ENCODE measurements at places on chromosomes 6 and 20.

GRCh38 chr6:148973538-148974208 is 226.8 kb downstream of the UST start:
- DNase-seq: no peak

GRCh38 chr6:33925210-33925609 is 121.4 kb upstream of the MLN start:
- DNase-seq: no peak

DNA sequence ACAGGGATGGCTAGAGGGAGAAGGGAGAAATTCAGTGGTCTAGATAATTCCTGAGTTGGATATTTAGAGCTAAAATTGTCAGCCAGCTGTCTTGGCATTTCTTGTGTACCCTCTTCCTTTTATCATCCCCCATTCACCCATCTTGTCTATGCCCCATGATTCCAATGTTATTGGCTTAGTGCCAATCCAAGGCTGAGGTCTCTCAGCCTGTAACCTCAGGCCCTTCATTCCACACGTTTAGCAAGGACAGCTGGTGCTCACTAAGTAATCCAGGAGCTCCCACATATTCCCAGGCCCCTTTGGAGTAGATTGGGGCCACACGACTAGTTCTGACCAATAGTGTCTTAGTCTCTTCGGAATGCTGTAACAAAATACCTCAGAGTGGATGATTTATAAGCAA is 112.4 kb upstream of the ATXN1 start:
- no peak for DNase-seq

DNA sequence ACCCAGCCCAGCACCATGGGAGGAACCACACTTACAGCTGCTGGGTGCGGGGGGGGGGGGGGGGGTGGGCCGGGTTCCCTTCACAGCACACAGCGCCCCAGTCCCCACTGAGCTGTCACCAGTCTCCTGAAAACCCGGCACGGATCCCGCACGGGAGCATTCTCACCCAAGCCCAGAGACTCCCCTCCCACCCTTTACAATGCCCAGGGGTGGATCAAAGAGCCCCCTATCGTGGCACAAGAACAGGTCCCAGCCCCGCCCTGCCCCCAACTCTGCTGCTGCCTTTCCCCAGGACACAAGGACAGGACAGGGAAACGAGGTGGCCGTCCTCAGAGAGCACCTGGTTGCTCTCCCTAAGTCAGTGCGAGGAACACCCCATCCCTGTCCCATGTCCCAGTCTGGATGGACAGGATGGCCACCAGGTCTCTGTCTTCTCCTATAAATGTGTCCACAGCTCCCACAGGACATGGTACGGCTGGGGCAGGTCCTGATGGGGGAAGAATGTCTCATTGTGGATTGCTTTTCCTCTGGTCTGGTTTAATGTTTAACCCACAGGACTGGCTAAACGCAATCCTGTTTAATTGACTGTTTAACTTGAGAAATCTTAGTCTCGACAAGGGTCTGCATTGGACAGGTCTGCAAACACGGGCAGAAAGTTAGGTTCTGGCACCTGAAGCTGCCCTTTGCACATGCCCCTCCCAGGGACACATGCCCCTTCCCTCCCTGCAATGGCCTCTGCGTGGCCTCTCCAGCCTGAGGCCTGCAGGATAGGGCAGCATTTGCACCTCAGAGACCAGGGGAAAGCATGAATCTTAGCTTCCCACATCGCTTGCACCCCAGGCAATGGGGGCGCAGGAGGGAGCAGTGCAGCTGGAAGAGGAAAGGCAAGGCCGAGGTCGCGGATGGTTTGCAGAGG is 45.3 kb downstream of the DACT2 start:
- no peak for DNase-seq

- DNase-seq: no peak
Observed at GRCh38 chr6:121971931-121972335, 427.5 kb upstream of the HSF2 start.

- DNase-seq: no peak
Observed at GRCh38 chr6:90183587-90184333, 112.9 kb downstream of the BACH2 start.

DNA sequence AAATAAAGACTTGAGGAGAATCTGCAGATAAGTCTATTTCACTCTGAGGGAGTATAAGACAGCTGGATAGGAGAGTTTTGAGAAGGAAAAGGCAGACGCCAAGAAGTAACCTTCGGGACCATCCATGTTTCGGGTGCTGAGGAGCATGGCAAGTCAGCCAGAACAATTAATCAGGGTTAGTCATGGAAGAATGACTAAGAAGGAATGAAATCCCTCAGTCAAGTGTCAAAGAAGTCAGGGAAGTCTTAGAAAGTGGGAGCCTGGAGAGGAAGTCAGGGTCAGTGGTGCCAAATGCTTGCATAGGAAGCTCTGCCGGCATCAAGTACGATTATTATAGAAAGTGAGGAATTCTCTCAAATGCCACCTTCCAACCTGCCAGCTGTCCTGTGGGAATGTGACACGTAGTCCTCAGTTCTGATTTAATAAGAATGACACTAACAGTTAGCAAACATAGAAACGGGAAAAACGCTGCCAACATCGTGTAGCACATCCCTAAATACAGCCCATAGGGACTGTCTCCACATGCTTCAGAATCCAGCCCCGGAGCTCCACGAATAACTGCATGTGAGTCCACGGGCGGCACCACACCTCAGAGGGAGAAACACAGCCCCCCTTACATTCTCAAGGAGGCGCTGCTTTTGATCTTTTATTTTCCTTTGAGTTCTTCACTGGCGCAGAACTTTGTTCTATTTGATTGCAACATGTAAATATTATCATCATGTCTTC is 602.7 kb downstream of the PRKN start:
- DNase-seq: no peak

- DNase-seq: no peak
Observed at GRCh38 chr20:42641886-42642285, 547.8 kb downstream of the PTPRT start.

DNA sequence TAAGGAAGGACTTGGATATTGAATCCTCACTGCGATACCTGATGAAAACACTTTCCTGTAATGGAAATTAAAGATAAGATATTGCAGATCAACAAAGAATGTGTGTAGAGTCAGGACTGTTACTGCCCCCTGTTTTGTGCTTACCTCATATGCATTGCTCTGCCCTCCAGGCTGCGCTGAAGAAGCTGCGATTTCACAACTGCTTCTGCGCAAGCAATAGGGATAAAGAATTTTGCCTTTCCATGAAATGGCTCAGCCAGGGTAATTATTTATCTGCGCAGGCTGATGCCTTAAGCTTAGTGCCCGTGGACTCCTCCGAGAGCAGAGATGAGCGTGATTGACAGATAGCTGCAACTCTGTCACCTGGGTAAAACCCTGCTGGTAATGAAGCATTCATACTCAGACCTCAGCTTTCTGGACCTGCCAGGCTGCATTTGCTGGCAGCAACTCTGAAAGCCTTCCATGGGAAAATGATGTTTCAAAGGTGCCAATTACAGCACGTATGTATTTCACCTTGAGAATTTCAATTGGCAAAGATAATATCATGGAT is 370.6 kb downstream of the SAMD5 start:
- DNase-seq: no peak

GRCh38 chr20:38209054-38209675 is 44.1 kb upstream of the TGM2 start:
- DNase-seq: no peak

GRCh38 chr20:58647162-58647795 is 3.8 kb upstream of the STX16 start:
- no peak for DNase-seq

DNA sequence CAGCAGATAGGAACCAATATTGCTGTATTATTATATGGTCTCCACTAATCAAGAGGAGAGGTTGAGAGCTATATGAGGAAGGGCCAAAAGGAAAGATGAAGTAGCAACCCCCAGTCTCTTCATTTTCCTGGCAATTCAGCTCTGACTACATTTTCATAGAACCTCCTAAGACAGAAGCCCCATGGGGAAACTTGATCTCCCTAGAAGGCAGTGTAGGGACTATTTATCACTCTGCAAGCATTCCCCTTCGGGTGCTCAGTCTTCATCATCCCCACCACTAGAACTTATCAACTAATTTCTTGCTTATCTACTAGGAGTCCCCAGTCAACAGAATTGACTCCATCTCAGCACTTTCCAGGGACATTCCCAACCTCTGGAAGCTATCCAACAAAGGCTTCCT is 25.5 kb upstream of the ITCH start:
- no peak for DNase-seq

DNA sequence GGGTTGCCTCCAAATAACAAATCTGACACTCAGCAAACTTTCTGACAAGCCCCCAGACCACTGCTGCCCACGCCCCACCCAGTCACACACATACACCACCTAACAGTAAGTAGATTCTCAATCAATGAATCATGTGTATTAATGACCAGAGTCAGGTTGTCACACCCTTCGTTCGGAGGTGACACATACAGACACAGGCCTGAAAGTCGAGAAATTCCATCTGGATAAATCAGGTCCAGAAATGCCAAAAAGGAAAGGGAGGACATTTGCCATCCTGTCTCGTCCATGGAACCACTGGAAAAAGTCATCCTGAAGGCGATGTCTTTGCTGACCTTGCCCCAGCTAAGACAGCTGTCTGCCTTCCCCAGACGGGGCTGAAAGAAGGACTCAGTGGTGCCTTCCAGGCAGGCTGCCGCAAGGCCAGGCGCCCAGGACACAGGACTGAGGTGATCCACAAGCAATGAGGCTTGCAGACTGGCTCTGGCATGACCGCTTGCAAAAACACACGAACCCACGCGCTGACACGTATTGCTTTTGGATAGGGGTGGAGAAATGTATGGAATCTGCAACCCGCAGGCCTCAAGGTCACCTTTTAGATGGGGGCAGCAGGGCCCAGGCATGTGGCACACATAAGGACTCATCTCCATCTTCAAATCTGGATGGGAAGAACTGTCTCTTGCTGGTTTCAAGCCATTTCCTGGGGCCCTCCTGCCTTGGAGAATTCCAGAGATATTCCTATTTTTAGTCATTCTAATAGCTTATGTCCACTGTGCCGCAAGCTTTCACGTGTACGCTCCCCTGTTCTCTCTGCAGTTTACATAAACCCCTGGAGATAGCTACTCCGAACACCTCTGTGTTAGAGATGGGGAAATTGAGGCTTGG is 9.0 kb downstream of the NFATC2 start:
- DNase-seq: no peak

- no peak for DNase-seq
Observed at GRCh38 chr6:161143663-161144430, 130.0 kb downstream of the AGPAT4 start.

GRCh38 chr6:101445527-101445926 is 52.0 kb downstream of the GRIK2 start:
- DNase-seq: no peak

DNA sequence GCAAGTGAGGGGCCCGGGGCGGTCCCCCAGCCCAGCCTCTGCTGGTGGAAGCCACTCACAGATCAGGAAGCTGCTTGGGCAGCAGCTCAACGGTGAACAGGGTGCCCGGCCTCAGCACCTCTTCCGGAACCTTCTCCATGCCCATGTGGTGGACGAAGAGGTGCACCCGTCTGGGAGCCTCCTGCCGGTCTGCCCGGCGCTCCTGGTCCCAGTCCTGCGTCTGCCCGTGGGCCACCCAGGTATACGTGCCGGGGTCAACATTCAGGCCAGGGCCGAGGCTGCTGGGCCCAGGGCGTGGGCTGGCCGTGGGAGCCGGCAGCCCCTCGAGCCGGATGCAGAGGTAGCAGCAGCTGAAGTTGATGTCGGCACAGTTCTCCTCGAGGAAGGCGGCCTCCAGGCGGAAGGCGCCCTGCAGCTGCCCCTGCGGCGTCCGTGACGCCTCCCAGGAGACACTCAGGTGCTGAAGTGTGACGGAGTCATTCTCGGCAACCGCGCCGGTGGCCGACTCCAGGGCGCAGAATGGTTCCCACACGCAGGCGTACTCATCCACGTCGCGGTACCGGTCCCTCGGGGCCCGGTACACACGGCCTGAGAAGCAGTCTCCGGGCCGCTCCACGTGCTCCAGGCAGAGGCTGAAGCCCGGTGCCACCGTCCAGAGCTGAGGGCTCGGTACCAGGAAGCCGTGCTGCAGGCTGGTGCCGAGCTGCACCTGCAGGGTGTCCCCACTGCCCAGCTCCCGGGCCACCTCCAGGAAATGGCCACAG is 8.7 kb downstream of the FNDC11 start:
- DNase-seq: no peak

All from activated CD8-positive, alpha-beta memory T cell treated with anti-CD3 and anti-CD28 coated beads for 1 hour (primary cell).